ENCODE measurements at places on chromosomes 3 and 15.

GRCh38 chr15:95875121-95875643 lies 455.3 kb upstream of the NR2F2 start:
- DNase-seq: peak; percentile 81

DNA sequence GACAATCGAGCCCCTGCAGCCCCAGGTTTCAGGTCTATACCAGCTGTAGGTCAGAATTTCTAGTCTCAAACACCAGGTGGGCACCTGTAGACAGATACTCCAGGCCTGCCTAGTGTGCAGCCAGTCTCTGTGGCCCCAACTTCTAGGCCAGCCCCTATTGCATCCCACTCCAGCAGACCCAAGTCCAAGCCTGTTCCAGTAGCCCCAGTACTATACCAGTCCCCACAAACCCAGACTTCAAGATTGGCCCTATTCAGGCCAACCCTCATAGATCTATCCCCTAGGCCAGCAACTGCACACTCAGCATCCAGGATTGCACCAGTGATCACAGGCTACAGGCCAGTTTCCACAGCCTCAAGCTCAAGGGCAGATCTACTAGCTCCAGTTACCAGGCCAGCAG lies 344.0 kb downstream of the PYDC2 start:
- DNase-seq: no peak

GRCh38 chr3:14169871-14170270 lies 8.5 kb downstream of the XPC start:
- peak; percentile 17 for DNase-seq

- DNase-seq: peak; percentile 83
These were observed 71.5 kb downstream of the SSR3 start for GRCh38 chr3:156483426-156483825.

GRCh38 chr15:46996359-46996758 lies 720.9 kb upstream of the SEMA6D start:
- DNase-seq: no peak

DNA sequence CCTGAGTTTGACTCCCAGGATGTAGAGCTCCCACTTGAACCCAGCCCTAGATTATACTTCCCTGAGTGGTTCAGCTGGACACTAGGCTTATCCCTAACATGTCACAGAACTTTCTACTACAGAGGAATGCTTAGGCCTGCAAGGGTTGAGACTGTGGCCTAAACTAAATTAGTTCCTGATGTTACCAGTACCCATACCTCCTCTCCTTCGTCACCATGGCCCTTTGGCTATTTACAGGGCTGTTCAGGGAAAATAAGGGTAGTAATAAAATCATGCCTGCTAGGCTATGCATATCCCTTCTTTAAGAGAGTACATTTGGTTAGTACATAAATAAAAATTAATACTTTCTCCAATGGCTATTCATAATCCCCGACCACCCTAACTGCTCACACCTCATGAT lies 356.4 kb upstream of the RASGRP1 start:
- DNase-seq: no peak

- DNase-seq: no peak
These were observed 26.8 kb upstream of the SEMA4B start for GRCh38 chr15:90174140-90174875.

- no peak for DNase-seq
These were observed 29.5 kb downstream of the GYG1 start for GRCh38 chr3:149020839-149021252.

GRCh38 chr15:64938192-64938591 lies 26.5 kb downstream of the ANKDD1A start:
- no peak for DNase-seq

GRCh38 chr3:114405202-114405990 lies 111.6 kb downstream of the TIGIT start:
- DNase-seq: no peak

- DNase-seq: peak; percentile 70
These were observed 7.5 kb upstream of the CMTM6 start for GRCh38 chr3:32510075-32510724.

DNA sequence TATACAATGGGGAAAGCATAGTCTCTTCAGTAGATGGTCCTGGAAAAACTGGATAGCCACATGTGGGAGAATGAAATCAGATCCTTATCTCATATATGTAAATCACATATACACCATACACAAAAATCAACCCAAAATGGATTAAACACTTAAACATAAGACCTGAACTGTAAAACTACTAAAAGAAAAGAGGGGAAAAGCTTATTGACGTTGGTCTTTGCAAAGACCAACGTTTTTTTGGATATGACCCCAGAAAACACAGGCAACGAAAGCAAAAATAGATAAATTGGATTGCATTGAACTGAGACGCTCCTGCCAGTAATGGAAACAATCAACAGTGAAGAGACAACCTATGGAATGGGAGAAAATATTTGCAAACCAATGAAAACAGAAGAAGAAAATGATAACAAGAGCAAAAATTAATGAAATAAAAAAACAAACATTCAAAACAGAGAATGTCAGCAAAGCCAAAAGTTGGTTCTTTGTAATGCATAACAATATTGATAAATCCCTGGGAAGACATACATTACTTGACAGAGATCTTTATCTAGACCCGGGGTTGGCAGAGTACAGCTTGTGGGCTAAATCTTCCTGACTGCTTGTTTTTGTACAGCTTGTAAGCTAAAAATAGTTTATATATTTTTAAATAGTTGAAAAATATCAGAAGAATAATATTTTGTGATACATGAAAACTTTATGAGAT lies 86.9 kb downstream of the NEO1 start:
- no peak for DNase-seq

GRCh38 chr15:79218588-79219200 lies 63.8 kb upstream of the ANKRD34C start:
- DNase-seq: peak; percentile 14

DNA sequence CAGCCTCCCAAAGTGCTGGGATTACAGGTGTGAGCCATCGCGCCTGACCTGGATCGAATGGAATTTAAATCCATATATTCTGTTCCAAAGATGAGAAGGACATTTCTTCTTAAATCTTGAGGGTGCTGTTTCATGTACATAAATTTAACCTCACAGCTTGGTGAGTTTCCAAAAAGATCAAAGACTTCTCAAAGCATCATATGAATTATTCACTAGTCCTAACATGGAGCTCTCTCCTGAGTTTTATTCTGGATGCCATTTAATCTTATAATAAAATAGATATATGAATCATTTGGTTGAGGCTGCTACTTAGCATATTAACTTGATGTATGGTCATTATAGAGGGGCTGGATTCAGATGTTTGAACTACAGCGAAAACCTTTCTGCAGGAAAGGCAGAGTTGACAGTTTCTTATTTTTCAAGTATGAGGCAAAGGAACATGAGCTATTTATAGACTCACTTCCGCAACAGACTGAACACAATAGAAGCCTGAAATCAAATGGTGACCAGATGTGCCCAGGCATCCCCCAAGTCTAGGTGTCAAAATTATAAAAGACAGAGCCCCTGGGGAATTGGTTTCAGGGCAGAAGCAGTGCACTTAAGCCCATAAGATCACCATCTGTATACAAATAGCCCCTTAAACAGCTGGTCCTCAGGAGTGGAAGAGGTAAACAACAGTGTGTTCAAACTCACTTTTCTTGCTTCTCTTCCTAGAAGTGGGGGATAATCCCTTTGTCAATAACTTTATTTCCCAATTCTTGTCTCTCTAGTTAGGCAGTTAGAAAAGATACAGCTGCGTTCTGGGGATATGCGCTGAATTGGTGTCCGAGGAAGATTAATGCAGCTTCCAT lies 29.7 kb downstream of the STARD9 start:
- DNase-seq: no peak

Measured in EL (cell line).